ENCODE measurements at places on chromosomes 1 and 21.

- no peak for DNase-seq
Observed at GRCh38 chr1:25669781-25670567, 53.4 kb downstream of the MAN1C1 start.

- DNase-seq = no peak
Observed at GRCh38 chr1:38727684-38728584, 131.6 kb downstream of the RRAGC start.

GRCh38 chr1:199218065-199218464, 579.2 kb downstream of the PTPRC start:
- DNase-seq = no peak

DNA sequence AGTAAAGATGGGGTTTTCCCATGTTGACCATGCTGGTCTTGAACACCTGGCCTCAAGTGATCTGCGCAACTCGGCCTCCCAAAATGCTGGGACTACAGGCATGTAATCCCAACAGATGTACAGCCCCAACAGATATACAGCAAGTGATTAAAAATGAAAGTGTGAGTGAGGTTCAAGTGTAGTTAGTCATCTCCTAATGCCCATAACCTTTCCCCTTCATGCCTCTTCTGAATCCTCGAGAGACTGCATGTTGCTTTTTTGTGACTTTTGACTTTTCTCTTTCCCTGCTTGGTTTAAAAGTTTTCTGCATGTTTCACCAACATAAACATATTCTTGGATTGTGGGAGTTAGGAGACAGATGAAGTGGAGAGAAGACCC, 31.2 kb downstream of the KCNK2 start:
- no peak for DNase-seq

DNA sequence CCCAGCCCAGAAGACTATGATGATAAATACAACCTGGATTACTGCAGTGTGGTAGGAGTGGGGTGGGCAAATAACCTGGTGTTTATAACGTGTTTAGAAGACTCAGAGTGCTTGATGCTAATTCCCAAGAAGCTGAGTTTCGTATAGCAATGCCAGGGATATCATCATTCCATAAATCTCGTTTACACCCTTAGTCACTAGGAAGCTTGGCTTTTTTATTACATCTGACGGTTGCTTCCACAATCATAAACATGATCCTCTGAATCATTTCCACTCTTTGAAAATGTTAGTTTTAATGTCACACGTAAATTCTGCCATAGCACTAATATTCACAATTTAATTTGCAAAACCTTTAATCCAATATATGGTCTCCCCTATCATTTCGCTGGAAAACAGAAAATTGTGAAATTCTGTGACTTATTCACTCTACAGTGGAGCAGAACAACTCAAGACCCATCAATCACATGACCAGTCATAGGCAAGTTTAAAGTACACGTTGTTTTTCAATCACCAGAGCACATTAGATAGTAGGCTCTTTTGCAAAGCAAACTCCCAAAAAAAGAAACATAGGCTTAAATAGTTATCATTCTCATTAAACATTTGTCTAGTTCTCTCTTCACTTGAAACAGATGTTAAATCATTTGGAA, 321.0 kb downstream of the LTN1 start:
- no peak for DNase-seq

DNA sequence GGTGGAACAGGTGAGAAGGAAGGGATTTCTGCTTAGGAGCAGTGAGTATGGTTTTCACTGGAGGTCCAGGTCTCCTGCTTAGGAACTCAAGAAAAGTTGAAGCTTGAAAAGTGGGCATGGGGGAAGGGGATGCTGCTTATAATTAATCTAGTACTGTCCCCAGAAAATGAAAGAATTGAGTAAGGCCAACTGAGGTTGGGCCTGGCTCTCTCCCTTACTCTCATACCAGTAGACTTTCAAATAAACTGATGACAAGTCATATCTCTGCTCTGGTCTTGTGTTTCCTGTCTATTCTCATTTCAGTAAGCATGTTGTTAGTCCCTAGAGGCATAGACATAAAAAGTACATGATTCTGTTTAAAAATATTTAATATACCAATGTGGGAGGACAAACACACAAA, 26.4 kb downstream of the CD48 start:
- DNase-seq = no peak

- DNase-seq = no peak
Observed at GRCh38 chr1:160451859-160452232, 51.5 kb downstream of the VANGL2 start.

DNA sequence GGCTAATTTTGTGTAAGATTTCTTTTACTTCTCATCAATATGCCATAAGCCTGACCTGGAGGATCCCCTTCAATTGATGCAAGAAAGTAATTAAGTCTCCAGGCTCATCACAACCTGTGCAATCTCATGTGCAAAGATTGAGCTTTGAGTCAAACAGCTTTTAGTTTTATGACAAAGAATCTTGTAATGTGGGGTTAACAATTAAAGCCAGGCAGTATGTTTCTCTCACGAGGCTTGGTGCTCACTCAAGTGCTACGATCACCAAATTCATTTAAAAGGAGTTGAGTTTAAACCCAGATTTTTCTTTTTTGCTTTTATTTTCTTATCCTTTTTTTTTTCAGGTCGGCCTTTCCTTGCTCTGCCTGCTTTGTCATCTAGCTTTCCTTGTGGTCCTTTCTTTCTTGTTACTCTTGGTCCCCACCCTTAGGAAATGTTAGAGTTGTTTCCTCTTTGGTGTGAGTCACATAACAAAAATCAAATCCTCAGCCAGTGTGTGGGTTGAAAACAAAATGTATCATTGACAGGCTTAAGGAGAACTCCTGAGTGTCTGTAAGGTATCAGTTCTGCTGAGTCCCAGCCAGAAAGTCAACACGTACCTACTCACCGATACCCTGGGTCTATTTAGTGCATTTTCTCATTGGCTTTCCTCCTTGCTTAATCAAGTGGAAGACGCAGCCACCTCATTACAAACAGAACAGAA, 1037.2 kb downstream of the ADGRL2 start:
- DNase-seq = no peak

GRCh38 chr21:37627561-37627960, 261.0 kb downstream of the DYRK1A start:
- no peak for DNase-seq

GRCh38 chr1:203001986-203002385, 5.2 kb upstream of the TMEM183A start:
- DNase-seq = no peak

- DNase-seq = no peak
Observed at GRCh38 chr1:66175581-66175980, 358.4 kb upstream of the SGIP1 start.

DNA sequence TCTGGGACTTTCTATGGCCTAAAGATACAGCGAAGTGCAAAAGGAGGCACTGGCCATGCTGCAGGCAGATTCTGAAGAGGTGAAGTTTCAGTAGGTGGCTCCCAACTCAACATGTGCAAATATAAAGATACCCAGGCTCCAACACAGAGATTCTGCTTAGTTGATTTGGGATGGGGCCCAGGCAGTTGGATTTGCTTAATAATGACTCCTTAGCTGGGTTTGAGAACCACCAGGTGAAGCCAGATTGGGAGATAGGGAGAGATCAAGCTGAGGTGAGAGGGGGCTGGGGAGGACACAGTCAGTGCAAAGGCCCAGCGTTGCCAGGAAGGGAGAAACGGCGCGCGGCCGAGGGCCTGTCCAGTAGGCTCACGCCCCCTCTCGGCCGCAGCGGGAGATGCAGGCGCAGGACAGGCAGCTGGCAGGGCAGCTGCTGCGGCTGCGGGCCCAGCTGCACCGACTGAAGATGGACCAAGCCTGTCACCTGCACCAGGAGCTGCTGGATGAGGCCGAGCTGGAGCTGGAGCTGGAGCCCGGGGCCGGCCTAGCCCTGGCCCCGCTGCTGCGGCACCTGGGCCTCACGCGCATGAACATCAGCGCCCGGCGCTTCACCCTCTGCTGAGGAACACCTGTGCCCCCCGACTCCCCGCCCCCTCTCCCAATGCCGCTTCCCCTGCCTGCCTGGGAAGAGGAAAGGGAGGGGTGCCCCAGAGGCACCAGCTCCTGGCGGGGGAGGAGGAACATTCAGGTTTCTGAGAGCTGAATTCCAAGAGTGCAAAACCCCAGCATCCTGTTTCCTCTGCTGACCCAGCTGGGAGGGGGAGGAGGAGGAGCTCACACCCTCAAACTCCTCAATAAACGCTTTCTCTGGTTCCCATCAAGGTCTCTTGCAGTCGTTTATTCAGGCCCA, 1.2 kb downstream of the FAM167B start:
- peak; percentile 53 for DNase-seq

DNA sequence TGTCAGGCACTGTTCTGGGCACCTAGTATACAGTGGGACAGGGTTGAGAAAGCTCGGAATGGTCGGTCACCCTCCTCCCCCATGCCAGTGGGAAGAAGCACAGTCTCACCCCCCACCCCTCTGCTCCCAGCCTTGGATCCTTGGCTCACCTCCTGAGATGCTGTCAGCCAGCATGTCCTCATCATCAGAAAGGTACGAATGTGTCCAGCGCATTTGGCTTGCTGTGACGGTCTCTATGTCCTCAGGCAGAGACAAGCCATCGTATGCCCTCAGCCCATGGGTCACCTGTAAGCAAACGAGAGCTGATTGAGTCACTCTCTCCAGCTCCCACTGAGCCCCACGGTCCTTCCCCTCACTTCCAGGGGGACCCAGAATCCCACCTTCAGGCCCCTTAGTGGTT, 41.1 kb downstream of the HSPG2 start:
- no peak for DNase-seq

DNA sequence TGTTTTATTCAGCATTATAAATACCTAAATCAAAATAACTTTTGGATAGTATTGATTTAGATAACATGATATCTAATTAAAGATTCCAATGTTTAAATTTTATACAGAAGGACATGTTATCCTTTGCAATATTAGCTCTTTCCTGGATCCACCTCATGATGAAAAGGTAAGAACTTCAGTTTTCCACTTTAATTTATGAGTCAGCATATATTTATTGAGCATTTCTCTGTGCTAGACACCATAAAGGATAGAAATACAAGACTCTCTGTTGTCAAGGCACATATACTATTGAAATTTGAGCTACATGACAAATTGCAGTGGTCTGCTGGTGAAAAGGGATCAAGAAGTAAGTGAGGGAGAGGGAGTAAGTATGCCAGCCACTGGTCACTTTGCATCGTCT, 68.1 kb upstream of the EXO1 start:
- DNase-seq = no peak

DNA sequence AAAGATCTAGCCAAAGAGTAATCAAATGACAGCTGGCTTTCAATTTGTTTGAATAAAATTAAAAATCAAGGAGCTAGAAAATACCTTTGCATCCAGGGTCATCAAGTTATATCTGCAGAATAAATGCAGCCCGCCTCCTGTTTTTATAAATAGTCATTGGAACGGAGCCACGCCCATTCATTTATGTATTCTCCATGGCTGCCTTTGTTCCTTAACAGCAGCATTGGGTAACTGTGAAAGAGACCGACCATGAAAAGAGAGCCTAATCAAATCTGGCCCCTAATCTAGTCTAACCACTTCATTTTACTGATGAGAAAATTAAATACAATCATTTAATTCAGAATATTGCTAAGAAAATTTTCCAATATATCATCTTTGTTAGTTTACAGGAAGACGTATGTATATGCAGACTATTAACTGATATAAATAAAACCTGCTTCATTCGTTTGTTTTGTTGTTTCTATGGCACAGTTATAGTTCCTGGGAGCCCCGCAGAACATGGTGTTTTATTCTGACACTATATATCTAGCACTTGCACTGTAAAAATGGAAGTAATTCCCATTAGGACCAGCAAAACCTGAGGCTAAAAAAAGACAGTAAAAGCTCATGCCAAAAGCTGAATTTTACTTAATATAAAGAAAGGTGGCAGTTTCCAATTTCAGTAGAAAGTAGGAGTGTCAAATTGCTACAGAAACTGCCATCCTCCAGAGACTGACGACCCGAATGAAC, 111.8 kb upstream of the PALMD start:
- no peak for DNase-seq

GRCh38 chr1:8378178-8378577, 60.3 kb downstream of the SLC45A1 start:
- DNase-seq = no peak

- DNase-seq = no peak
Observed at GRCh38 chr1:5721634-5722215, 270.5 kb downstream of the NPHP4 start.

Measured in activated CD4-positive, alpha-beta T cell treated with anti-CD3 and anti-CD28 coated beads, Interleukin-2, amount 50 U/mL, for 24 hours (primary cell).